ENCODE measurements at places on chromosomes 12 and 14.

- DNase-seq = no peak
Observed at GRCh38 chr12:45914090-45914489, 76.3 kb downstream of the SCAF11 start.

GRCh38 chr12:46752396-46752795 lies 73.4 kb downstream of the SLC38A4 start:
- no peak for DNase-seq

GRCh38 chr12:9391815-9392214 lies 183.6 kb upstream of the PZP start:
- DNase-seq = no peak

DNA sequence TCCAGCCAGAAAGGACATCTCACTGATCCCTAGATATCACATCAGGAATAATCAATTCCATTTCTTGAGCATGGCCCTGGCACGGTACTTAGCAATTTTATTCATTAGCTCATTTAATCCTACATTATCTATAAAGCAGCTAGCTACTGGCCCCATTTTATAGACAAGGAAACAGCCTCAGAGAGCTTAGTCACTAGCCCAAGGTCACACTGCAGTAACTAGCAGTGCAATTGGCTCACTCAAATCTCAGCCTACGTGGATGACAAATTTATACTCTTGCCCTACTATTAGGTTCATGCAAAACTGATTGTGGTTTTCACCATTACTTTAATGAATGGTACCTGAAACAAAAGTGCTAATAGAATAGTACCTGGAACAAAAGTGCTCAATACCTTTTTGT lies 41.7 kb downstream of the NUAK1 start:
- no peak for DNase-seq

- DNase-seq = no peak
Observed at GRCh38 chr14:98754343-98755020, 517.5 kb downstream of the BCL11B start.

DNA sequence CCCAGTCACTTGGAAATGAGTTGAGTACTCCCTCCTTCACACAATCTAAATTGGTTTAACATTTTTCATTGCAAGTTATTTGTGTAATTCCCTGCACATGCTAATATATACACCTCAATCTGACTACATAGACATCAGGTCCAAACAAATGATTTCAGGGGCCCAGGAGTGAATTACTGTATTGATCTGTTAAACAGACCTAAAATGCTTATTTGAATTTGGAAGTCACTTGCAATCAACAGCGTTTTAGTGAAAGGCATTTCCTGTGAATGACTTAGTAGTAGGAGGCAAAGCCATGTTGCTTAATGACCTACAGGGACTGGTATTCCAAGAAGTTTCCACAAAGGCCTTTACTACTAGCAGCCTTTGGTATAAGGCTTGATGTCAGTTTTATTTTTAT lies 22.6 kb upstream of the SLC15A5 start:
- DNase-seq = no peak

GRCh38 chr12:32201096-32201495 lies 94.4 kb downstream of the BICD1 start:
- no peak for DNase-seq

- no peak for DNase-seq
Observed at GRCh38 chr12:90129366-90130030, 420.9 kb upstream of the ATP2B1 start.

GRCh38 chr14:90576981-90577660 lies 180.3 kb downstream of the CALM1 start:
- no peak for DNase-seq

DNA sequence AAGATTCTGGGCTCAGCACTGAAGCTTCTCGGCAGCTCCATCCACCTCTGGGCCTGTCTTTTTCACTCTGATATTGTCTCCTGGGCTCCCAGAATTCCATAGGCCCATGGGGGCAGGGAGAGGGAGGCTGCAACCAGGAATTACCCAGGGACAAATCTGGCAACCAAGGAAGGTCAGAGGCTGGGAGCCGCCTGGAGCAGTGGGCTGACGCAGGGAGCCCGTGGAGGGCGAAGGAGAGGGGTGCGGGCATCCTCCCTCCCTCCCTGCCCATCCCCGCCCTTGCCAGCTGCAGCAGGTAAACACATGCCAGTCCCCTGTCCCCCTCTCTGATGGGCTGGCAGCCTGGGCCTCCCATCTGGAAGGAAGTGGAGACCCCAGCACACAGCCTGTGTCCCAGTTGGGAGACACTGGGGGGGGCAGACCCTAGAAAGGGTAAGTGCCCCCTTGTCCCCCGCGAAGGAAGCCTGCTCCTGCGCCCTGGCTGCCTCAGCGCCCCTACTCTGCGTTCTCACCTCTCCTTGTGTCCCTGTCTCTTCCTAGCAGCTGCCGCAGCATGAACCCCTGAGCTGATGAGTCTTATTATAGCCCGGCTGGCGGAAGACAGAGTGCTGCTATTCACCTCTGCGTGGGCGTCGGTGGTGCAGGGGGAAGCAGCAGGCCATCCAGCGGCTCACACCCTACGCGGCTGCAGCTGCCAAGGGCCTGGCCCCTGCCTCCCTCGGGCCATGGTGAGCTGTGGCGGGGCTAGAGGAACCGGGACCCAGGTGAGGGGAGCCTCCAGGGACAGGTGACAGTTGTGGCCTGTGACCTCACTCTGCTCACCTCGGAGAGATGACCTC lies 6.7 kb downstream of the LRTM2 start:
- no peak for DNase-seq
